ENCODE measurements at places on chromosomes 12 and 14.

- DNase-seq, result no peak
Measured at GRCh38 chr12:125202421-125202820, 137.2 kb downstream of the AACS start.

- no peak for DNase-seq
Measured at GRCh38 chr14:30349520-30349919, 209.4 kb upstream of the G2E3 start.

DNA sequence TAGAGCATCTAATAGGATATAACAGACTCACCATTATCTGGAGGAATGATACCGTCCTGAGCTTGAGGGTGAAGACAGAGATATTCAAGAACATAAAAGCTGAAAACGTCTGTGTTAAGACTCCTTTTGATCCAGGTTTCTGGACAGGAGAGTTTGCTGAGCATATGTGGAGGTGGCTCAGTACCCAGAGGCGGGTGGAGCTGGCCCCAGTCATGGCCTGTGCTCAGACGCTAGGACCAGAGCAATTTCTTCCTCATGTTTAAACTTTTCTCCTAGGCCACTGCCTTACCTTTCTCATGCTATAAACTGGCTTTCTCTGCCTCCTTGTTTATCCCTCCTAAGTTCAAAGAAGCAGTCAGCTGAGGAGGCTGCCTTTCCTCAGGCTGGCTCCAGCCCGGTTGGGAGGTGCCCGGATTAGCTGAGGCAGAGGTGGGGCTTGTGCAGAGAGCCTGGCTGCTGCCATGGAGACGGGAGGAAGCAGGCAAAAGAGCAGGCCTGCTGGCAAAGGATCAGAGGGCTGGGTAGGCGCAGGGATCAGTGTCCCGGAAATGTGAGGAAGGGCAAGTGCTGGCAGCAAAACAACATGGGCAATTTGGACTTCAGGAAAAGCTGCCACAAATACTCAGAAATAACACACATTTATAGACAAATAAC lies 13.7 kb downstream of the COA8 start:
- DNase-seq, result peak; percentile 75

- DNase-seq, result no peak
Measured at GRCh38 chr14:52917735-52918134, 33.1 kb downstream of the FERMT2 start.

DNA sequence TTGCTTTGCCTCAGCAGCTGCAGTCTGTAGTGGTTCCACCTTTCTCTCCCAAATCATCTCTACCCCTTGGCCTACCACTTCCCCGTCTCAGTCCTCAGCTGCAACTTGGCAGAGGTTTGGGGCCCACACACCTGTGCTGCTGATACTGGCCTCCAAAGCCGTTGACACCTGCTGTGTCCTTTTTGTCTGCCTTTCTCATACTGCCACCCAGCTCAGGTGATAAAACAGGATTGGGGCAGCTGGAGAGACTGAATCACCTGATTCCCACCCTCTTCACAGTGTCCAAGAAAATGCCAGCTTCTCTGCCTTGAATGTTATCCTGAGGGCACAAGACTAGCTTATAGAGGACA lies 103.7 kb downstream of the ETV6 start:
- no peak for DNase-seq

DNA sequence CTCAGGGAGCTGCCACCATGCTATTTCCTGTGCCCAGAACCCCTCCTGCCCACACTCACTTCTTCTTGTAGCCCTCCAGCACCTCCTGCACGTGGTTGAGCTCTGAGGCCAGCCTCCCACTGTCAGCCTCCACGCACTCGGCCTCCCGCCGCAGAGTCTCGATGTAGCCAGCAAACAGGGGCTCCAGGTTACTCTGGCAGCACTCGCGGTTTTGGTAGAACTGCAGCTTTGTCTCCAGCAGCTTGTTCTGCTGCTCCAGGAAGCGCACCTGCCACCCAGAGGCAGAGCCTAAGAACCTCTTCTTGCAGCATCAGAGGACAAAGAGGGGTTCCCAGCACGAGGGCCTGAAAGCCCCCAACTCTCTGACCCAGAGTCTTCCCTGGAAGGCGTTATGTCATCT lies 2.1 kb downstream of the KRT83 start:
- peak; percentile 23 for DNase-seq

- DNase-seq, result peak; percentile 91
Measured at GRCh38 chr14:59576332-59577294, at the start of gene CCDC175. CCDC175 (minus strand) TSS chr14:59576812; CDS start chr14:59576775, 37 bp downstream.
